ENCODE measurements at places on chromosomes 13 and 19.

GRCh38 chr13:25067064-25067463 lies 28.9 kb upstream of the PABPC3 start:
- H3K4me1 ChIP-seq: peaks cover 6% of the 10 kb centered on the region
- H3K27ac ChIP-seq: no peak overlapping the region
- H3K4me3 ChIP-seq: no peak overlapping the region
- H3K36me3 ChIP-seq: no peaks in the 10 kb centered on the region
- no peak for DNase-seq

DNA sequence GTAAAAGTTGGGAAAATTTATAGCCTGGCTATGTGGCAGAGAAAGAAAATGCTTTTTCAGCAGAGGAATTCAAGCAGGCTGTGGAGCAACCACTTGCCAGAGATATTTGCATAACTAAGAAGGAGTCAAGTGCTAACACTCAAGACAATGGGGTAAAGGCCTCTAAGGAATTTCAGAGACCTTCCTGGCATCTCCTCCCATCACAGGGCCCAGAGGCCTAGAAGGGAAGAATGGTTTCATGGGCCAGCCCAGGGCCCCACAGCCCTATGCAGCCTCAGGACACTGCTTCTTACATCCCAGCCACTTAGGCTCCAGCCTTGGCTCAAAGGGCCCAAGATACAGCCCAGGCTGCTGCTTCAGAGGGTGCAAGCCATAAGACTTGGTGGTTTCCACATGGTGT lies 14.3 kb downstream of the SLC15A1 start:
- H3K27me3 ChIP-seq: peaks cover 4% of the 10 kb centered on the region
- no peak overlapping the region for H3K27ac ChIP-seq

GRCh38 chr19:44303976-44304568 lies 753 bp downstream of the ZNF235 start:
- H3K4me1 ChIP-seq: peaks cover 16% of the 10 kb centered on the region
- no peaks in the 10 kb centered on the region for H3K27me3 ChIP-seq
- DNase-seq: no peak
- H3K27ac ChIP-seq: peak overlapping the region; percentile 54

DNA sequence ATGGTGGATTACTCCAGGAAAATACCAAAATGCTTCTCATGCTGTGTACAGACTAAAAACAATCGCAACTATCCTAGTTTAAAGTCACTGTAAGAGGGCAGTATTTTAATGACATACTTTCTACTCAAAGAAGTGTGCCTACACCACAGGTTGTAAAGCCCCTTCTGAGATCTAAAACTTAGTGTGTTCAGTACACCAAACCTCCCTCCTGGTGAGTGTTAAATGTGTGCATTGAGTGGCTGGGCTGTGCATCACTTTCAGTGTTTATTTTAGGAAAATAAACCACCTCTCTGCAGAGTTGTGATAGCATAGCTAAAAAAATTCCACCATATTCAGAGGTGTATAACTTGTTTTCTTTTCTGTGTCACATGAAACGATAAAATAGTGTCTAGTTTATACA lies 263.7 kb downstream of the DACH1 start:
- H3K27ac ChIP-seq: no peak overlapping the region
- H3K27me3 ChIP-seq: no peaks in the 10 kb centered on the region
- DNase-seq: no peak
- H3K4me1 ChIP-seq: peaks cover 4% of the 10 kb centered on the region
- no peaks in the 10 kb centered on the region for H3K36me3 ChIP-seq

DNA sequence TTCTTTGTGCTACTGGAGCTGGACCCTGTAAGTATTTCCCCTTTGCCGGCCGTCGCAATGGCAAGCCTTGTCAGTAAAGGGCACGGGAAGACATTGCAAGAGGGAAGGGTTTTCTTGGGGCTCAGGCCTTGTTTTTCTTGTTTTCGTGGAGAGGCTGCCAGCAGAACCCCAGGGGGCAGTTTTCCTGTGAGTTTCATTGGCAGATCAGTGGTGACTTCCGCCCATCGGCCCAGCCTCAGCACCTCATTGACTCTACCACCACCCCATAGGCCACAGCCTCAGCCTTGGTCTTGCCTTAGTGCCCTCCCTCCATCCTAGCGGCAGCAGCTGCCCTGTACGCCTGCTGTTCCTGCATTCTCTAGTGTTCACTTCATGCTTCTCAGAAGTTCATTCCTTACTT lies 61.5 kb downstream of the GJA3 start:
- no peak for DNase-seq
- H3K27me3 ChIP-seq: peaks cover 15% of the 10 kb centered on the region
- no peaks in the 10 kb centered on the region for H3K36me3 ChIP-seq
- H3K27ac ChIP-seq: no peak overlapping the region
- peaks cover 10% of the 10 kb centered on the region for H3K4me1 ChIP-seq
- H3K4me3 ChIP-seq: no peak overlapping the region

GRCh38 chr19:5108123-5108596 lies 139.2 kb downstream of the KDM4B start:
- no peaks in the 10 kb centered on the region for H3K27me3 ChIP-seq
- peaks cover 8% of the 10 kb centered on the region for H3K36me3 ChIP-seq
- no peak overlapping the region for H3K27ac ChIP-seq
- H3K4me3 ChIP-seq: no peak overlapping the region

DNA sequence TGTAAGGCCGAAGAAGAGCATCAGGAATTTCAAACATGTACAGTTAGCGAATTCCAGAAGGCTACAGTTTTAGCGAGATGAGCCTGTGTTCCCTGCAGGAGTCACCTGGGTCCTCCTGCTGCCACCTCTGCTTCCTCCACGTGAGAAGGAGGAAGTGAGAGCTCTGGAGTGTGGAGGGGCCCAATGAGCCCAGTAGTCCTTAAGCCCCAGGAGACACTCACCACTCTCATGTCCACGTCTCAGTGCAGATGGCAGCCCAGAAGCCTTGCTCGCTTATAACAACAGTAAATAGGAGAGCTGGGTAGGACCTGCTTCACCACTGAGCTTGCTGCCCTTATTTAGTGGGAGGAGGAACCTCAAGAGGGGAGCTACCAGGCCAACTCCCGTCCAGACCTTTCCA lies 44.3 kb downstream of the SERP2 start:
- H3K36me3 ChIP-seq: no peaks in the 10 kb centered on the region
- no peaks in the 10 kb centered on the region for H3K27me3 ChIP-seq
- H3K4me1 ChIP-seq: peaks cover 33% of the 10 kb centered on the region
- no peak for DNase-seq
- no peak overlapping the region for H3K4me3 ChIP-seq

- H3K4me3 ChIP-seq: no peak overlapping the region
- H3K36me3 ChIP-seq: peaks cover 10% of the 10 kb centered on the region
- peaks cover 29% of the 10 kb centered on the region for H3K4me1 ChIP-seq
- no peak for DNase-seq
- H3K27ac ChIP-seq: no peak overlapping the region
- no peaks in the 10 kb centered on the region for H3K27me3 ChIP-seq
Measured at GRCh38 chr13:32594157-32594738, 8.0 kb downstream of the PDS5B start.

DNA sequence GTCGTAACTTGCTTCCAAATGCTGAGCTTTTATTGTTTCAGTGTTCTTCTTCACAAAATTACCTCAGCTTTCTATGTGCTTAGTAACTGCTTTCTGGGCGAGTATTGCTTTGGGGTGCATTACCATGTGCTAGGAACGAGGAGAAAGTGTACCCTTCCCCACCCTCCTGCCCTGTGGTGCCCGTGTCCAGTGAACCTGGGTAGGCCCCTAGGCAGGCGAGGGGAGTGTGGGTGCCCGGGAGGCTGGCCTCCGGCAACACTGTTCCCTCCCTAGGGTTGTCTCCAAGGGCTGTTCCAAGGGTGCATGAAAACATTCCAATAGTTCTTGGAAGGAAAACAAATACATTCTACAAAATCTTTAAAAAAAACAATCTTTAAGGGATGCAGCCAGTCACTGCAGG lies 216.5 kb upstream of the SOX1 start:
- DNase-seq: no peak
- H3K4me1 ChIP-seq: peaks cover 35% of the 10 kb centered on the region
- H3K27ac ChIP-seq: no peak overlapping the region
- H3K4me3 ChIP-seq: no peak overlapping the region
- H3K27me3 ChIP-seq: no peaks in the 10 kb centered on the region

DNA sequence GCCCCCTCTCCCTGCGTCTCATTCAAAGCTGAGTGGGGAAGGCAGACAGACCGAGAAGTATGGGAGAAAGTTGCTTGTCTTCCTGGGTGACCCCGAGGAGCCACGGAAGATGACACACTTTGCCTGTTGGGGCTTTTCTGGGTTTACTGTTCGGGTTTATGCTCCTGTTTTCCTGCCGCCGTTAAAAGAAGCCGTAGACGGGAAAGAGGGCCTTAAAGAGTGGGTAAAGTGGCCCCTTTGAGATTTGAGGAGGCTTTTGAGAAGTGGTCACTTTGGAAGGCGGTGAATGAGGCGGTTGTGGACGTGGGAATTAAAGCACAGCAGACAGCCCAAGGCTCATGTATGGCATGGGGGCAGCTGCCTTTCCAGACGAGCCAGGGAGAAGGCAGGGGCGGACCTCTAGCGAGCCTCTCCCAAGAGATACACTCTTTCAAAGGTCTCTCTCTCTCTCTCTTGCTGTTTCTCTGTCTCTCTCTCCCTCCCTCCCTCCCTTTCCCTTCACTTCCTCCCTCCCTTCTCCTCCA lies 493 bp upstream of the LHFPL6 start:
- no peaks in the 10 kb centered on the region for H3K27me3 ChIP-seq
- peak overlapping the region; percentile 91 for H3K4me3 ChIP-seq
- H3K4me1 ChIP-seq: peaks cover 45% of the 10 kb centered on the region
- peak overlapping the region; percentile 27 for H3K27ac ChIP-seq
- H3K36me3 ChIP-seq: peaks cover 6% of the 10 kb centered on the region

- DNase-seq: no peak
- H3K36me3 ChIP-seq: peaks cover 26% of the 10 kb centered on the region
- peaks cover 16% of the 10 kb centered on the region for H3K4me1 ChIP-seq
- no peak overlapping the region for H3K4me3 ChIP-seq
Measured at GRCh38 chr13:87680298-87680697, 9.1 kb downstream of the SLITRK5 start.

- no peaks in the 10 kb centered on the region for H3K36me3 ChIP-seq
- H3K27ac ChIP-seq: no peak overlapping the region
- H3K27me3 ChIP-seq: no peaks in the 10 kb centered on the region
- DNase-seq: no peak
Measured at GRCh38 chr13:32311188-32311897, 3.8 kb downstream of the ZAR1L start.

DNA sequence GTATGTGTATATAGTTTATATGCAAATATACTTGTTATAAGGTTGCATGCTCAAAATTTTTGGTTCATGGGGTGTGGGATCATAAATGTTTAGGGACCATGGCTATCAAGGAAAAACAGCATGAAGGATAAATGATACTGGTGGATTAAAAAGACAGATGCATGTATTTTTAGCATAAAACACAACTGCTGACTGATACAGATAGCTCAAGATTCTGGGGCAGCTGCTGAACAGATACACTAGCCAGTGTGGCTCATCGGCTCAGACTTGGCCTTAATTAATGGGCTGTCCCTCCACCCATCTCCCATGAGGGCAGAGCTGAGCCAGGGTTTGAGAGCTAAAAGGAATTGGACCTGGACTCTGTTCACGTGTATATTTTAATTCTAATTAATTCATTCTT lies 11.4 kb downstream of the ALOX5AP start:
- H3K27me3 ChIP-seq: no peaks in the 10 kb centered on the region
- H3K27ac ChIP-seq: no peak overlapping the region
- H3K4me1 ChIP-seq: peaks cover 25% of the 10 kb centered on the region
- no peaks in the 10 kb centered on the region for H3K36me3 ChIP-seq
- no peak overlapping the region for H3K4me3 ChIP-seq
